ENCODE measurements at places on chromosomes 7 and 10.
A peak's percentile ranks its signal among the peaks of the same experiment; 100 is the strongest.

DNA sequence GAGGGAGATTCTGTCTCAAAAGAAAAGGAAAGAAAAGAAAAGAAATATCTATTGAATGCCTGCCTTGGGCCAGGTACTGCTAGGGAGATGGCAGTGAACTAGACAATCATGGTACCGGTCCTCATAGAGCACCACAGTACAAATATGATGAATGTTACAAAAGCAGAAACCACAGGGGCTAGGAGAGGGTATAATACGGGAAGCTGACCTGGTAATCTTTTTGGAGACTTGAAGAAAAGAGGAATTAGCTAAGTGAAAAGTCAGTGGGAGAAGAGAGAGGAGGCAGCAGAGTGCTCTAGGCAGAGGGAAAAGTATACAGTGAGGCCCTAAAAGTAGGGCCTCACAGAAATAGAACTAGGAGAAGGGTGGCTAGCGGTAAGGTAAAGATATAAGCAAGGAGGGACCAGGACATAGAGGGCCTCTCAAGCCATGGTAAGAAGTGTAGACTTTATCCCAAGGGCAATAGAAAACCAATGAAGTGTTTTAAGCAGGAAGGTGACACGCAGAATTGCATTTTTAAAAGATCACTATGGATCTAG, 42.8 kb upstream of the WNT8B start:
- DNase-seq: no peak

DNA sequence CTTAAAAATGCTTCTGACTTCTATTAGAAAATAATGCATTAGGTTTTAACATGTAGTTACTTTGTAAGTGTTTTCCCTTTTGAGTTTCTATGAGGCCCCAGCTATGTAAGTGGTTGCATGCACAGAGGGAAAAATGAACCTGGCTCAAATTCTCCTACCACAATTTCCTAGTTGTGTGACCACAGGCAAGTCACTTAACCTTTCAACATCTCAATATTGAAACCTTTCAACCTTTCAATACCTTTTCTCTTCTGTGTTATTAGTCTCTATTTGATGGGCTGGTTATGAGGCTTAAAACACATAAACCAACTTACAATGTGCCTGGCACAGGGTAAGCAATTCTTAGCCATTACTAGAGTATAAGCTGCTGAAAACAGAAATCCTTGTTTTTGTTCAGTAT, 203.0 kb downstream of the KCND2 start:
- peak; percentile 68 for DNase-seq

DNA sequence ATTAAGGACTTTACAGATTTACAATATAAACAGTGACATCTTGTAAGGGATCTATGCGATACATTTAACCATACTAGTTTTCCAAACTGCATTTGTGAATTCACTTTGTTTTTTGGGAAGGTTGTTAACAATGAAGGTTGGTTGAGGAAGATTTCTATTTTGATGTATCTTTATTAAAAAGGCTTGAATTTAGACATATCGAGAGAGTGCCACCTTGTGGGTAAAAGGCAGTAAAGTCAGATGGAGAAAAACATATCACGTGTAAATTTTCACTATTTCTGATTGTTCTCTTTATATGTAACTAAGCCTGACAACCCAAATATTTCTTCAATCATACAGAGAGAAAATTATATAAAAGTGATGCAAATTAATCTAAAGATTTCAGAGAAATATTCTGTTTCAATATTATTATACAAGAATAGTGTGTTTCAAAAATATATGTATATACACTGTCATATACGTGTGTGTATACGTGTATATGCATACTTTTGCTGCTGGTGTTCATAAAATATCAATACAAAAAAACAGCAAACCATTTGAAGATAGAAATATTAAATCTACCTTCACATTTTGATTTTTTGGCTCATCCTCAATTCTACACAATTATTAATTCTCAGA, 988.6 kb downstream of the SORCS1 start:
- peak; percentile 5 for DNase-seq

DNA sequence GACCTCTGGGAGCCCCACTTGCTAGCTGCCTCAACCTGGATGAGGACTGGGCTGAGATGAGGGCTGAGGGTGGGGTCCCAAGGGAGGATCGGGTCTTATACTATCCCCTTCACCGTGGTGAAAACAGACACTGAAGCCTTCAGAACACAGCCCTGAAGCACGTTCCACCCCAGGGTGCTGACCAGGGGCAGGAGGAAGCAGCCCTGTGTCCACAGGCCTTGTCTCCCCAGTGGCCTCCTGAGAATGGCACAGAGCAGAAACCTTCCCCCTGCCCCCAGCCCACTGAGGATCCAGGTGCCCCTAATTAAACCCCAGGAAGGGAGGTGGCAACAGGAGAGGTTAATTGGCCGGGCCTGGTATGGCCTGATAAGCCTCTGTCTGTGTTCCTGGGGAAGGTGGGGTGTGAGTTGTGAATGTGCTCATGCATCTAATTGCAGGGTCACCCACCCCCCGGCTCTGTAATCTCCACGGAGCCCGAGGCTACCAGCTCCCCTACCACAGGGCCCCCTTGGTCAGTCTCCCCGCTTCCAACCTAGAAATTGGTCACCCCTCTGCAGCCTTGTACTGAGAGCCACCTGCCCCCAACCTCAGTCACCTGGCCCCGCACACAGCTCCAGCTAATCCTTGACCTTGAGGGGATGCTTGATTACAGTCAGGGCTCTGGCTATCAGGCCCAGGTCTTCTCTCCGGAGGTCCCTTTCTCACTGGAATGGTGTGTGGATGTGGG, 159.0 kb upstream of the UNC5B start:
- no peak for DNase-seq

DNA sequence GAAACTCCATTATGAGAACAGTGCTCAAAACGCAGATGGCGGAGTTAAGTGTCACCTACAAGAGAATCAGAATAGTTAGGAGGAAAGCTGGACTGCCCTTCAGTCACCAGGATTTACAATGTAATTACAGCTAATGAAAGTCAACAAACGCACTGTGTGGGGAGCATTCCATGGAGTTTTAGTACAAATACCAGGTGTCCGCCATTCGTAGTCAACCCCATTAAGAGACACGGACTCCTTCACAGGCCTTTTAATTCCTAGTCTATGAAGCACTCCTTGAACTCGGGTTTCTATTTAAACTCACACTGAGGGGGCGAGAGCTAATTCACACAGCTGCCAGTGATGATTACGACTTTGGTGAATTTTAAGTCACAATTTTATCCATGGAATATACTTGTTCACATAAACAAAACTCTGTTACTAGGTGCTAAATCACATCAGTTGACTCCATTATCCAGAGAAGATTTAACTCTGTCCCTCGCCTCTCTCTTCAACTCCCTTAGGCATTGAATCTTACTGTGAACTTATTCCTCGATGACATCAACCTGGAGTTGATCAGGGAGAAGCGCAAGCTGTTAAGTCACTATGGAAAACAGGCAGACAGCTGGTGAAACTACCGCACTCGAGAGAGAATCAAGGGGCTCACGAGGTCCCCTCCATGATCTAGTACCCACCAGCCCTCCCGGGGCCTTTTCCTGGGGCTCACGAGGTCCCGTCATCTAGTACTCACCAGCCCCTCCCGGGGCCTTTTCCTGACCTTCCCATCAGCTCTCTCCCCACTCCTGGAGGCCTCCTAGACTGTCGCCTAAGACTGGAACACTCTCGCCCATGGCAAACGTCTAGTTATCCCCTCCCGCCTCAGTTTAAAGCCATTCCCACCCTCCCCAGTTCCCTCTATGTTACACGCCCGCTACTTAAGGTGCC, 1.5 kb downstream of the ZFAND2A start:
- no peak for DNase-seq

- DNase-seq: no peak
These were observed 638.4 kb downstream of the GALNT17 start for GRCh38 chr7:71770269-71770907.

GRCh38 chr10:127909716-127910463, 3.0 kb downstream of the PTPRE start:
- DNase-seq: no peak

DNA sequence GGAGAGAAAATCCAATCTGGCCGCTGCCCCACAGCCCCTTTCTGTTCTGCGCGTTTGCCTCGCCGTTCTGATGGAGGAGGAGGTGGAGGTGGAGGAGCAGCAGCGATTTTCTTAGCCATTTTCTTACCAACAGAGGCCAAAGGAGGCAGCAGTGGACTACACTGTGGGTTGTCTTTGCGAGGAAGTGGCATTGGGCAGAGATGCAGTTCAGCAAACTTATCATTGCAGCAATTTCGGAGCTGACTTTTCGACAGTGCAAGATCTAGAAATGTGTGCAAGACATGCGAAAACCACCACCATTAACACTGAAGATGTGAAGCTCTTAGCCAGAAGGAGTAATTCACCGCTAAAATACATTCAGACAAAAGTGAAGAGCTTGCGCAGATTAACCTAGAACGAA, 1.9 kb upstream of the ARL4A start:
- peak; percentile 35 for DNase-seq

DNA sequence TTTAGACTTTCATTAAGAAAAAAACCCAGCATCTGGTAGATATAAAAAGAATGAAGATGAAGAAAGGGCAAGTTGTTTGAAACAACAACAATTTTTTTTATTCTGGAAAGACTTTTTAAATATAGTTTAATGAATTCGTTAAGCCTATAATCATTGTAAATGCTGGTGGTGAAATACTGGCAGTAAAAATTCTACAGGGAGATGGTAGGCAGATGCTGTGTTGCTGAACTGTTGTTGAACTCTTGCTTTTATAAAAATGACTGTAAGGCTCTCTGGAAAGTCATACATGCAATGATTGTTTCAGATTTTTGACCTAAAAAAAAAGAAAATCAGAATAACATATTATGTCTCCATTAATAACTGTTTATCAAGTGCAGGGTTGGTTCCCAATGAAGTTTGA, 39.0 kb downstream of the SCIN start:
- DNase-seq: no peak

GRCh38 chr10:7338469-7338868, 72.4 kb downstream of the SFMBT2 start:
- no peak for DNase-seq

GRCh38 chr7:129525225-129525862, 23.0 kb downstream of the SMKR1 start:
- DNase-seq: no peak

DNA sequence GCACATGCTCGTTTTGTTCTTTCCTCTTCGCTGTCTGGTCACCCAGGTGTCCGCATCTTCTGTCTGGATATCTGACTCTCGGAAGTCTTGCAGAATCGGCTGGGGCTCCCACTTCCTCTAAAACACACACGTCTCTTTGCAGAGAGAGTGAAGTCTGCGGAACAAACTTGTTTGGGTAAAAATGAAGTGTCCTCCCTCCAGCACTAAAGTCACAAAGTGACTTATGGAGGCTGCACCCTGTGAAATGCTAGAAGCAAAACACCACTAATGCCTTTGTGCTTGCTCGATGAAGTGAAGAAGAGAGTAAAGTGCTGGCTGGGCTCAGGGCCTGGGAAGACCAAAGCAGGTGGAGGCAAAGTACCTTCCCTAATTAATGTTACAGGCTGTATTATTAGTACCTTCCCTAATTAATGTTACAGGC, 71.4 kb downstream of the FGFR2 start:
- peak; percentile 2 for DNase-seq

DNA sequence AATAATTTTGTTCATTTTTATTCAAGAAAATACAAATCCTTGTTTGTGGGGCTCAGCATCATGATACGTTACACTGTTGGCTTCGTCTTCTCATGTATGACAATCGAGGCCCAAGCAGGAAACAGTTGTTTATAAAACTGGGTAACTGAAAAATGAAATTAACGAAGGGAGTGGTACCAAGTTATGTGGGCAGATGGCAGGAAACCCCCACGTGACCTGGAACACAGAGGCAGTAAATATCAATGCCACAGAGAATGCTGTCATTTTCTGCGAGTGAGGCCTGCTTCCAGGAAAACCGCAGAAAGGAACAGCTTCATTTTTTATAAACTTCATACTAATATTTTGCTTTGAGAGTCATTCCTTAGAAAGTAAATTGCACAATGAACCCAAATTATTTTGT, 201.0 kb upstream of the ADARB2 start:
- no peak for DNase-seq

DNA sequence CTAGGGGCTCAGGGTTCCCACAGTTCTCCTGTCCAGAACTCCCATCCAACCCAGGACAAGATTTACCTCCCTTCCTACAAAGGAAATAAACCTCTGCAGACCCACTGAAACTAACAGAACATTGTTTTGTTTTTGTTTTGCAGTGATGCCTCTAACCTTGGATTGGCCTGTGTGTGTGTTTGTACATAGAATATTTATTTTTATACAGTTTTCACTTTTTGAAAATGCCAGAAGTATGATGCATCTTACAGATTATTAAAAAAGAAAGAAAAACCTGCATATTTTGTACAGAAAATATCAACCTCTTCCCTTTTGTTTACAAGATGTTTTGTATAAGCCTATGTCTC, 94.1 kb upstream of the MACROH2A2 start:
- DNase-seq: no peak

GRCh38 chr10:73590881-73591799, at the start of gene USP54:
USP54 (minus strand) TSS chr10:73591342; CDS start chr10:73575658, 15,684 bp downstream.
- DNase-seq: peak; percentile 5

DNA sequence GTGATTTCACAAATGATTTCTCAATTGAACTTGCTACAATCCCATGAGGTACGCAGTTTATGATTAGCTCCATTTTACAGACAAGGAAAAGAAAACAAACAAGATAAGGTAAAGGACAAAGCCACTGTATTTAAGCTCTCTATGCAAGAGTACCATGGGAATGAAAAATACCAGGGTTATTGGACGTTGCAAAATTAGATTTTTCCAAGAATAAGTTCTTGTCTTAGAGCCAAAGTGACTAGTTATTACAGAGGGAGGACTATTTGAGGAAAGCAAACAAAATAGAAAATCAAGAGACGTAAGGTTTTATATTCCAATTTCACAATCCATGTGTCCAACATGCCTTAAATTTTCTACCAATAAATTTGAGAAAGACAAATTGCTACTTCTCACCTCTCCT, 97.9 kb upstream of the PTN start:
- no peak for DNase-seq

- DNase-seq: peak; percentile 90
These were observed 122.3 kb upstream of the LYZL2 start for GRCh38 chr10:30751678-30752331.

Measured in GM12865 (cell line).